ENCODE measurements at places on chromosomes 4 and X.

DNA sequence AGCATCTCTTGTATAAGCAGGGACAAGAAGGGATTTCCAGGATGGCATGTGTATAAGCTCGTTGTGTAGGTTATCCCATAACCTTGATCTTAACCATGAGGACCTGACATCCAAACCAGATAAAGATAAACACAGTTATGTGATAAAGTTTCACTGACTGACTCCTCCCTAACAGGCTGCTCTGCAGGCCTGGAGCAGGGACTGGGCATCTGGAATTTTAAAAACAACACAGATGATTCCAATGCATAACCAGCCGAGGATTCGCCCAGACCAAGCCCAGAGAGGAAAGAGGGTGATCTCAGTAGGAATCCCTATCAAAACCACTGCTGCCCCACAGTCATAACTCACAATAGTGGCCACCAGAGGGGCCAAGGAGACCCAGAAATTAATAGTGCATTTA lies 22.7 kb downstream of the KLF3 start:
- DNase-seq, result no peak

DNA sequence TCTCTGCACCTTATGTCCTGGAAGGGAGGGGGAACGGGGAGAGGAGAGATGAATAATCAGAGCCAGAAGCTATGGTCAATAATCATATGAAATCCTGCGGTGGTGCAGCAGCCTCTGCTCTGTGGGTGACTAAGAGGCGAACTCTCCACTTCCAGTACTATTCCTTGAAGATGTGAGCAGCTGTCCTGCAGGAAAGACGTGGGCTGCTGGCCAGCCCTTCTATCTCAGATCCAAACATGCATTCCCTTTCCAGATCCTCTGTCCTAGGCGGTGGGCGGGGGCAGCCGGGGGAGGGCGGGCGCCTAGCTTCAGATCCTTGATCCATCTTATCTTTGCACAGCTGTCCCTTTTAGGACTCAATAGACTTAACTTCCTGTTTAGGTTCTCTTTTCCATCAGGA lies 34.5 kb downstream of the SPINK2 start:
- DNase-seq, result no peak

GRCh38 chr4:1983846-1984405 lies 24.8 kb downstream of the NELFA start:
- no peak for DNase-seq

- no peak for DNase-seq
These were observed 75.2 kb downstream of the CD38 start for GRCh38 chr4:15853345-15853744.

- DNase-seq, result no peak
These were observed 734 bp downstream of the STOX2 start for GRCh38 chr4:183905593-183906488.

- peak; percentile 93 for DNase-seq
These were observed 635 bp upstream of the PHF8 start for GRCh38 chrX:54044877-54045338.

GRCh38 chr4:184951668-184952160 lies 66.6 kb upstream of the HELT start:
- DNase-seq, result no peak

All from SHP77 treated with DMSO at 0.1 percent for 48 hours (cell line).